ENCODE measurements at places on chromosomes 16 and 17. TPM values are rescaled to one million over a fixed set of nuclear protein-coding genes. Genes with fewer than 3 reads are reported as not detected.

The TLCD1 gene
- total RNA-seq: 4.4 TPM

The C17orf67 gene
- 0.68 TPM for total RNA-seq

The CDH1 gene
- total RNA-seq: not detected

The LYRM9 gene
- total RNA-seq: 3.2 TPM

The SPATA32 gene
- not detected for total RNA-seq

The TOP2A gene
- total RNA-seq: 20.0 TPM

The TNS4 gene
- not detected for total RNA-seq
